ENCODE measurements at places on chromosomes 5 and 9.
A peak's percentile ranks its signal among the peaks of the same experiment; 100 is the strongest.

DNA sequence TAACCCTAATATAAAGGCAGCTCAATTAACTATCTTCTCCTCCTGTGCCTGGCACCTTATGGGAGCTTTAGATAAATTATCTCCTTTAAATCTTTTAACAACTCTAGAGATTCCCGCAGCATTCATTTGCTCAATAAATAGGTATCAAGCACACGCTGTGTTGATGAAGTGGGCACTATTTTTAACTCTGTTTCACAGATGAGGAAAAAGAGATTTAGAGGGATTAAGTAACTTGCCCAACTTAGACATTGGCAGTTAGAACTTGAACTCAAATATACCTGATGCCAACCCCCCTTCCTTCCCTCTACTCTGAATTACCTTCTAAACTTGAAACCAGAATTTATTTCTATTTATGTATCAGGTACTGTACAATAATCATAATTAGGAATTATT is 112.4 kb downstream of the SH3TC2 start:
- no peak for DNase-seq

DNA sequence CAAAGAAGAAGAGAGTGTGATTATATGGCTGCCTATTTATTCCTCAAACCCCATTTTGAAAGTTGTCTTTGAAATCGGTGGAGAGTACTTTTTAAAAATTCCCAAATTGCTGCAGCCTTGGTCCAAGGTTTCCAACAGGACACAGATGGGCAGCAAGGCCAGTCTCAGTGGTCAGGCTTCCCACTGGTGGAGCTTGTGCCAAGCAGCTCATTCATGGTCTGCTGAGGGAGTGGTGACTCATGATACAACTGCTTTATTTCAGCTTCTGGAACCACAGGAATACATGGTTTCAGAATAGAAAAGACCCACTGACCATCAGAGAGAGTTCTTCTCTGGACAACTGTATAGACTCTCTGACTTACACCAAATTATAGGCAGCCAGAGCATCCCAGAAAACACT is 673.1 kb upstream of the KLF4 start:
- peak; percentile 75 for DNase-seq

GRCh38 chr5:112533362-112533761 is 114.3 kb upstream of the EPB41L4A start:
- no peak for DNase-seq

GRCh38 chr5:150492621-150493020 is 15.3 kb upstream of the NDST1 start:
- no peak for DNase-seq
